ENCODE measurements at places on chromosomes 11 and 22.
A peak's percentile ranks its signal among the peaks of the same experiment; 100 is the strongest.

DNA sequence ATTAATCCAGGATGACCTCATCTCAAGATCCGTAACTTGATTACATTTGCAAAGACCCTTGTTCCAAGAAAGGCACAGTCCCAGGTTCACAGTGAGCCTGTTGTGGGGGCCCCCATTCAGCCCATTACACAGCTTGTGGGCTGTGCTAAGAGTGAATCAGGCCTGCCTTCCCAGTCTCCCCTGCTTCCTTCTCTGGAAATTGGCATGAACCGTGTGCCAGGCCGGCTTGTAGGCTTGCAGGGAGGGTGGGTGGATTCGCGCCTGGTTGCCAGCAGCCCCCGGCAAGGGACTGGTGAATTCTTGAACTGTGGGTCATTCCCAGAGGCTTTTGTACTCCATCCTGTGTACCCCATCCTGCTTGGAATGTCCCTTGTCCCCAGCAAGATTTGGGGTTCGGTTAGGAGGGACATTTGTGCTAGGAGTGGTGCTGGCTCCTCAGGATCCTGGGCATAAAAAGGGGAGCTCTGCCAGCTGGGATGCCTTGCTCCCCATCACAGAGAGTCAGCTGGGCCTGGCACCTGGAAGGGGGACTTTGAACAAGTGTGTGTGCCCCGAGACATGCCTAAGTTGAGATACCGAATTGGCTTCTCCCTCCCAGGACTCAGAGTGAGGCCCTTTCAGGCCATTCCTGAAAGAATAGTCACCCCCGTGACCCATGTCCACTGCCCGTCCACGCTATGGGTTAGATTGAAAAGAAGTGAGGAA lies 818.2 kb downstream of the BRD1 start:
- no peak for DNase-seq

DNA sequence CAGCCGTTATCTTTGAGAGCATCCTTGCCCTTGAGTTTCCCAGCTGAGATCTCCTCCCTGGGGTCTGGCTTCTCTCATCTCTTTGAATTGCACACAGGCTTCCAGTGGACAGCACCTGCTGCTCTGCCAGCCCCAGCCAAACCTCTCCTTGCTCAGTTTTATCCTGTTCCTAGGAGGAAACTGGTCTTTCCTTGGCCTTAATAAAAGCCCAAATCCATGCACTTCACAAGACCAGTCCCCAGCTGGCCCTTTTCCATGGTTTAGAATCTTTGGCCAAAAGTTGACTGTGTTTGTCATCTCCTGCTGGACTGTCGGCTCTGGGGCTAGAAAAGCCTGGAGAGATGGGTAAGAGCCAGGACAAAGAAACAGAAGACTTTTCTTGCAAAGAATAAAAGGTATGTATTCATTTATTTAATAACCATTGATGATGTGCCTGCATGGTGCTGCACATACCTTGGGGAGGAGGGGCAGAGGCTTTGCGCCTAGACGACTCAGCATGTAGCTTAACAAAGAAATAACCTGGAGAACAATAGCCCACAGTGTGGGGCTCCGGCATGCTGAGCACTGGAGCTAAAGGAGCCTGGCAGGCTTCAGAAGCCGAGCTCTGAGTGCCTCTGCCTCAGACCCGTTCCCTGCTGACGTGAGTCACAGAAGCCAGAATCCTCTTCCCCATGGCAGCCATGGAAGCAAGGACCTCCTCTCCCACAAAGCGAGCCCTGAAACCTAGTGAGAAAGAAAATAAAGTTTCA lies 319.3 kb upstream of the B3GAT1 start:
- no peak for DNase-seq

- no peak for DNase-seq
These were observed 2.1 kb downstream of the CLDN25 start for GRCh38 chr11:113781682-113782081.

GRCh38 chr22:25688627-25689026 lies 53.4 kb upstream of the MYO18B start:
- DNase-seq = no peak

DNA sequence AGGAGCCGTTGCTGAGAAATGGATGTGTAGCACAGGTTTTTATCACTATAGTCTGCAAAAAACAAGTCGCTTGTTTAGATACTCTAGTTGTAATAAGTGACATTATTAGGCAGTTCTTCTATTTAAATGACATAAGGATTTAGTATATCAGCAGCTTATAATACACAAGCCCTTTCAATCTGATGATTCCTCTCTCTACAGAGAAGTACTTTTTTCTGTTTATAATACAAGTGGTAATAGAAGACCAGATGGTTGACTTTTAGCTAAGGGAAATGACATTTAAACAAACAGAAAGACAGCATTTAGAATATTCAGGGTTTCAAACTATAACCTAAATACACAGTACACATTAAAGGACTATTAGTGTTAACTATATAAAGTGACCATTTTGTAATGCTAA lies 60.4 kb downstream of the IMMP1L start:
- DNase-seq = no peak

- no peak for DNase-seq
These were observed 74.9 kb upstream of the CAPRIN1 start for GRCh38 chr11:33976495-33977199.

GRCh38 chr11:104060820-104061219 lies 24.4 kb downstream of the DDI1 start:
- DNase-seq = no peak

DNA sequence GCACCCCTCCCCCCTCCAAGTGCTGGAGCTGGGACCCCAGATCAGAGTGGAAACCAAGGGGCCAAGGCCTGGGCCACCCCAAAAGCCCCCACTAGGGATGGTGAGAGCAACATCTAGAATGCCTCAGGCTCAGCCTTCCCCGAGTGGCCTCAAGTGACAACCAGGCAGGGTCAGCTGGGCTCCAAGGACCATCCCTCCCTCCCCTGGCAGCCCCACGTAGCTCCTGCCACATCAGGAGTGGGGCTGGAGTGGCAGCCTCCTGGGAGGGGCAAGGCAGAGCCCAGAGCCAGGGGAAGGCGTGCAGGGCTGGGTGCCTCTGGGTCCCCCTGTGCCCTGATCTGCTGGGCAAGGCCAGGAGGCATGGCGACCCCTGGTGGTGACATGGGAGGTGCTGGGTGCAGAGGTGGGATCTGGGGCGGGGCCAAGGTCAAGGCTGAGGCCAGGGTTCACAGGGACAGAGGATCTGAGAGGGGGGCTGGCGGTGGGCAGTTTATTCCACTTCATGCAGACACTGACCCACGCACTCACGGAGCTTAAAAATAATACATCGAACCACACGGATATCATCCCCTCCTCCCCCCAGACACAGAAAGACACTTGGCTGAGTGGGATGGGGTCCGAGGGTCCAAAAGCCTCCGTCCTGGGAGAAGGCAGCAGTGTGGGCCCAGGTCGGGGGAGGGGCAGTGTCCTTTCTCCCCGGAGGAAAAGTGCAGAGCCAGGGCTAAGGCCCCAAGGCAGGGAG lies 15.8 kb upstream of the EHD1 start:
- peak; percentile 98 for DNase-seq

- peak; percentile 75 for DNase-seq
These were observed 3.4 kb upstream of the SCUBE1 start for GRCh38 chr22:43346521-43346929.

DNA sequence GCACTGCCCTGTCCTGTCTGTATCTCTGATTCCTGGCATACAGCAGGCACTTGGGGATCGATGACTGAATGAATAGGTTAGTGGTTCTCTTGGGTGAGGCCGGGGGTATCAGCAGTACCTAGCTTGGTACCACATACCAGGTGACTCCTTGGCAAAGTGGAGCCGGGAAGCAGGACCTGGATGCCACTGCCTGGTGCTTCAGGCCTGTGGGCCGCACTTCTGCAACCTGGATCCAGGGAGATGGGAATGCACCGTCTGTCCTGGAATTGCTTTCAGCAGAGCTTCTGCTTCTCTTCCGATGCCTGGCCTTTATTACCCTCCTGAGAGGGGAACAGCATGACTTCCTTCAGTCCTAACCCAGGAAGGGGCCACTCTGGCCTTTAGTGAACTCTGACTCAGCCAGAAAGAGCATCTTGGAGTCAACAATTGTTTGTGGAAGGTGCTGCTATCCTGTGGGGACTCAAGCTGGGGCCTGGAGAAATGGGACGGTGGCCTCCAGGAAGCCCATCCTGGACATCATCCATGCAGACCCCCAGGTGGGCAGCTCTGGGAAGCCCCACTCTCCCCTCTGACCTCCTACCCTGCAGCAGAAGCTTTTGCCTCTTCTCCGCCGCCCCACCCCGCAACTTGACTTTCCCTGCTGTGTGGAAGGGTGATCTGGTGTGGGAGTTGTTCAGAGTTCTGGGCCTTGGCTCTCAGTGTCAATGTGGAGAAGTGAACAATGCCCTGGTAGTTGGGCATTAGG lies 5.1 kb downstream of the CD82 start:
- no peak for DNase-seq

All from stimulated activated CD4-positive, alpha-beta T cell treated with anti-CD3 and anti-CD28 coated beads, Interleukin-2, amount 100 ng/mL, for 24 hours (primary cell).